NCI-H460 (cell line): ENCODE measurements at places on chromosomes 3 and 15.

DNA sequence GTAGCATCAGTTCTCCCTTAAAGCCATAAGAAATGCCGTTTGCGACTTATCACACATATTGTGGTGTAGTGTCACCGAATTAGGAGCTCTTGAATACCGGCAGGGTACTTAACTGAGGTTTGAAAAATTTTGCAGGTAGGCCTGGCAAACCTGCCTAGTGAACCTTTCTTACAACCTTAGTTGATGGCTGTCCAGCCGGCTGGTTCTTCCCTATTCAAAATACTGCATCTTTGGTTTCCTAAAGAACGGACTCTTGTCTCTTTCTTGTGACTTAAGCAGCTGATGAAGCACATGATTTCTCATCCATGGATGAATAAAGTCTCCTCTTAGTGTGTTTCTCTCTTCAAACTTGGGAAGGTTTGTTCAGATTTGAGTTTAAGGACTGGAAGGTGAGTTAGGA lies 1.5 kb downstream of the RAB7A start:
- DNase-seq, result no peak

DNA sequence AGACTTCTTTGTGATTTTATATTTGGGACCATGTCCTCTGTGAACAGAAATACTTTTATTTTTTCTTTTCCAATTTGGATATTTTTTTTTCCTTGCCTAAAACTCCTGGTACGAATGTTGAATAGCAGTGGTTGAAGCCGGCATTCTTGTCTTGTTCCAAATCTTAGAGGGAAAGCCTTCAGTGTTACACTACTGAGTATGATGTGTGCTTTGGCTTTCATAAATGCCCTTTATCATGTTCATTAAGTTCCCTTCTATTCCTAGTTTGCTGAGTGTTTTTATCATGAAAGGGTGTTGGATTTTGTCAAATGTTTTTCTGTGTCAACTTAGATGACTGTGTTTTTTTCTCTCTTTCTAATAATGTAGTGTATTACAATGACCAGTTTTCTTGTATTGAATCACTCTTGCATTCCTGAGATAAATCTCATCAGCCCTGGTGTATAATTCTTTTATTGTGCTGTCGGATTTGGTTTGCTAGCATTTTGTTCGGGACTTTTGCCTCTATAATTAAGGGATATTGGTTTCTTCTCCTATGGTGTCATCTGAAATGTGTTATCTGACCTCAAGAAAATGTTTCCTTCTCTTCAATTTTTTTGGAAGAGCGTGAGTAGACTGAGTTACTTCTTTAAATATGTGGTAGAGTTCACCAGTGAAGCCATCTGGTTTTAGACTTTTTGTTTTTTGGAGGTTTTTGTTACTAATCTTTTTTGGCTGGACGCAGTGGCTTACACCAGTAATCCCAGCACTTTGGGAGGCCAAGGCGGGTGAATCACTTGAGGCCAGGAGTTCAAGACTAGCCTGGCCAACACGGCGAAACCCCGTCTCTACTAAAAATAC lies 33.3 kb downstream of the MAP1A start:
- DNase-seq, result no peak

DNA sequence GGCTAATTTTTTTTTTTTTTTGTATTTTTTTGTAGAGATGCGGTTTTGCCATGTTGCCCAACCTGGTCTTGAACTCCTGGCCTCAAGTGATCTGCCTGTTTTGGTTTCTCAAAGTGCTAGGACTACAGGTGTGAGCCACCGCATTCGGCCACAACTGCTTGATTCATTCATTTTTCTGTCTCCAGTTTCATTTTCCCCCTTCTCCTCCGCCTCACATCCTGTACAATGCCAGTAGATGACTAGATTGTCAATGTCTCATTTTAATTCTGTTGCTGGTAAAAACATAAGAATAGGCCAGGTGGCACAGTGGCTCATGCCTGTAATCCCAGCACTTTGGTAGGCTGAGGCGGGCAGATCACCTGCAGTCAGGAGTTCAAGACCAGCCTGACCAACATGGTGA lies 12.0 kb upstream of the ZNF592 start:
- DNase-seq, result no peak

DNA sequence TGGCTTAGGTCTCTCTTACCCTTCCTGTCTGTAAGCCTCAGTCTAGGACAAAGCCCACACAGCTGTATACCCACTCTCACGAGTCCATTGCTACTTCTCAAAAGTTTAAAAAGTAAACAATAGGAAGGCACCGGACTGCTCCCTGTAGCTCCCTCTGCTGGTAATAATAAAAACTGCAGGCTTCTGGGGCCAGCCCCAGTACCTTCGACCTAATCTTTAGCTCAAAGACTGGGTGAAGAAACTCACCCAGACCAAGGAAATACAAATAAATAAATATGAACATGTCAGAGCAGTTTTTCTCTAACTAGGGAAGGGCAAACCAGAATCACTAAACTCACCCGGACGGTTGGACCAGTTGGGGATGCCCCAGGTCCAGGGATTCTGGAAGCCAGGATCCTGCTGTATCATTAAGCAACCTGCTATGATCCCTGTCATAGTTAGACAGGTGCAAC lies 5.0 kb downstream of the FAM219B start:
- DNase-seq, result peak; percentile 45

DNA sequence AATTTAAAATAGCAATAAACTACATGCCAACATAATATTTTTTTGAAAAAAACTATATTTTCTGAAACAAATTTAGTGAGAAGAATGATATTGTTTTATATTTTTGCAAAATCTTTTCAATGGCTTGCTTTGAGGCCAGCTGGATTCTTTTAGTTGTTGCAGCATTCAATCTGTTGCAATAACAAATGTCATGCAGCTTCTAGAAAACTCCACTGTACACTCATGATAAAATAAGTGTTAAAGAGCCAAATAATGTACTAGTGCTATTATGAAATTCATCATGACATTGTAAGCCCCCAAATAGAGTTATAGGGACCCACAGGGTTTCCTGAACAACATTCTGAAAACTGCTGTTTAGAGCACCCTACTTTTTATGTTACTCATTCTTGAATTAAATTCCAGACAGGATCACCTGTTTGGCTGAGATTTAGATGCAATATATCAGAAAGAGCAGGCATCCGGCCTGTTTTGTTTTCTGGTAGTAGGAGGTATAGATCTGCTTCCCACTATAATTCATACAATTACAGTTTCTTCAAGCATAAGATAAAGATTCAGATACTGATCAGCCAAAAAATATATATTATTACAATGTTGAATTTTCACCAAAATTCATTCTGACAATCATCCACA lies 703.0 kb upstream of the ZNF385D start:
- DNase-seq, result no peak

DNA sequence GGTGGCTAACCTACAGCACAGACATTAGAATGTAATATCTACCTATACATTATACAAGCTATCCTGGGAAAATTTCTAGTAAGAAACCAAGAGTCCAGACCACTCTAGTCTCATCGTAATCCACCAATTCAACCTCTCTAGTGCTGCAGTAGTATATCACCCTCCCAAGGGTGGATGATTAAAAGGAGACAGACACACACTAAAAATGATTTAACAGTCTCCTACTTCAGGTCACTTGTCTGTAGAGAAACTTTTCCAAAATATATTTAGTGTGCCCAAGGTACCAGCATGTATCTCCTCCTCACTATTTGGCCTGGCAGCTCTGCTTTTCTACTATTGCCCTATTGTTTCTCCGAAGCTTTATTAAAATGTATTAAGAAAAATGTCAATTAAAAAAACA lies 45.0 kb downstream of the ZBTB20 start:
- DNase-seq, result no peak
